CD8-positive, alpha-beta memory T cell (primary cell): ENCODE measurements at places on chromosomes 6 and 20.

- DNase-seq: no peak
These were observed 193.8 kb downstream of the DHX35 start for GRCh38 chr20:39155971-39156370.

DNA sequence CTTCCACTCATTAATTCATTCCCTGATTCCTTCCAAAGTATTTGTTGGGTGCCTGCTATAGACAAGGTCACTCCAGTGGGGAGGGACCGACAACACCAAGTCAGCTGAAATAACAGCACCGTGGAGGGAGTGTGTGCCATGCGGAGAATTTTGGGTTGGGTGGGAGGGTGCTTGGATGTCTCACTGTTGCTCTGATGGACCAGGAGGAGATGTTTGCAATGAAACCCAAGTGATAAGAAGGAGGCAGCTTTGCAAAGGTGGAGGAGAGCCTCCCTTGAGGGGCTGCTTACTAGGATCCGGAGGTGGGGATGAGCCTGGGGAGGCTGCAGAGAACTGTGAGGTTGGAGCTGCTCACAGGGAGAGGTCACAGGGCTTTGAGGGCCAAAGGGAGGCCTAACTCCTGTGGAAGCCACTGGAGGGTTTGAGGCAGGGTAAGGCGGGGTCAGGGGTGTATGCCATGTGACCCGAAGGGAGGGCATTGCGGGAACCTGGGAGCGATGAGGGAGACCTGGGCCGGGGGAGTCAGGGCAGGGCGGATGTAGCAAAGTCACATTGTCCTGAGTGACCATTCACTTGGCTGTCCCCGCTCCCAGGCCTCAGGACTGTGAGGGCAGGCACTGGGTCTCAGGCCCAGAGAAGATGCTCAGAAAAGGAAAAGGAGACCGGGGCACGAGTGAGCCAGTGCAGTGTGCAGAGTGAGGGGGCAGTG is 124.5 kb downstream of the PHACTR3 start:
- no peak for DNase-seq

GRCh38 chr6:37323580-37323979 is 30.2 kb upstream of the RNF8 start:
- DNase-seq: no peak

GRCh38 chr6:55239099-55239498 is 64.8 kb downstream of the HCRTR2 start:
- DNase-seq: no peak

GRCh38 chr20:48807586-48808381 is 20.0 kb downstream of the PREX1 start:
- no peak for DNase-seq

GRCh38 chr6:155241966-155242365 is 21.8 kb upstream of the CLDN20 start:
- DNase-seq: no peak

GRCh38 chr6:78953798-78954197 is 86.4 kb downstream of the IRAK1BP1 start:
- DNase-seq: no peak
